ENCODE measurements at places on chromosomes 1 and 21. TPM values are rescaled to one million over a fixed set of nuclear protein-coding genes. Genes with fewer than 3 reads are reported as not detected.

Gene ADORA1
- 6.8 TPM for polyA plus RNA-seq

Gene SELP
- 13.0 TPM for polyA plus RNA-seq

Gene FNDC5
- 47.7 TPM for polyA plus RNA-seq

Gene FMO3
- polyA plus RNA-seq = not detected

Gene CYP4X1
- polyA plus RNA-seq = 12.7 TPM

Gene TMEM54
- 11.6 TPM for polyA plus RNA-seq

Gene CFAP141
- not detected for polyA plus RNA-seq

Gene PROK1
- polyA plus RNA-seq = 0.70 TPM

Gene FCRL2
- not detected for polyA plus RNA-seq

Gene FAM3B
- polyA plus RNA-seq = 25.2 TPM

Gene OR2T29
- polyA plus RNA-seq = not detected
